Activated T-helper 2 cell treated with anti-CD3 and anti-CD28 coated beads, Interferon-gamma antibody, Interleukin-2, Interleukin-4, amounts not matched to agents 10 μg/mL and 5 μg/mL and 100 μg/mL, durations not matched to agents 14 hours and 24 hours and 36 hours (primary cell): ENCODE measurements at places on chromosomes 3 and 15.

DNA sequence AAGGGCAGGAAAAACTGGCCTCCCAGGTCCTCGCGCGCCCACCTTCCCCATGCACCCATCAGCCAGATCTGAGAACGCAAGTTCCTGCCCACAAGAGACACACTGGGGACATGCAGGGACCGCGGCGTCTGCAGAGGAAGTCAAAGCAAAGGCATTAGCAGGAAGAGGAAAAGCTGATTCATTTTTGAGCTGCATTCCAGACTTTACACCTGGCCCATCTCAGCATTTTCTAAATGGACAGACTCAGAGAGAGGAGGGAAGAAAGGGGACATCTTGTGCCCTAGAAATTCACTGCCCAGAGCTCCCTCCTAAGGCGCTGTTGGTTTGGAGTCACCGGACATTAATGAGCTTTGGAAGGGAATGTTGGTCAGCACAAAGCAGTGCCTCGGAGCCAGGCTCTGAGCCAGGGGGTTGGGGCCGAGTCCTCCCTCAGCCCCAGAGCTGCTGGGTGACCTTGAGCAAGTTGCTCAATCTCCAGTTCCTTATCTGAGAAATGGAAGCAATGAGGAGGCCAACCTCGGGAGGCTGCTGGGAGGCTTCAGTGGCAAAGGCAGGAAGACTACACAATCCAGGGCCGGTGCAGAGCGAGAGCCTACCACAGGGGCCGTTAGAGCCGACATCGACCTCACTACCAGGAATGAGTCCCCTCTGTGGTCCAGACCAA lies 150.5 kb upstream of the IQSEC1 start:
- no peaks in the 10 kb centered on the region for H3K36me3 ChIP-seq
- H3K4me1 ChIP-seq = peaks cover 4% of the 10 kb centered on the region
- no peaks in the 10 kb centered on the region for H3K27me3 ChIP-seq

DNA sequence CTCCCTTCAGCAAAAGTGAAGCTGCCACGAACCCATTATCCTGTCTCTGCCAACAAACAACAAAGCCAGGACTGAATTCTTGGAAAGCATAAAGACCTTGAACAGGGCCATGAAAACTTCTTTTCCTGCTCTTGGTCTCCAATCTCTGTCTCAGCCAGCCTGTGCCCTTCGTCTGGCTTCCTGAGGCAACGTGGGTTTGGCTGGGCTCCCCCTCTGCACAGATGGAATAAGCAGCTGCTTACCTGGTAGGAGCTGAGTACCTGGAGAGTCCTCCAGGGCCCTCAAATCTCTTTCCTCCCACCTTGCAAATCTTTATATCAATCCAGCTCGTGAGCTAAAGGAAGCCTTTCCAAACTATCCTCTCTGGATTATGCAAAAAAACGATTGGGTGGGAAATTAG lies 97.6 kb upstream of the PSMD6 start:
- no peaks in the 10 kb centered on the region for H3K4me1 ChIP-seq
- no peaks in the 10 kb centered on the region for H3K36me3 ChIP-seq
- no peak overlapping the region for H3K4me3 ChIP-seq
- H3K27ac ChIP-seq = no peak overlapping the region

GRCh38 chr3:141235661-141236171 lies 4.1 kb downstream of the PXYLP1 start:
- peaks cover 77% of the 10 kb centered on the region for H3K4me1 ChIP-seq
- peak overlapping the region; percentile 64 for H3K27ac ChIP-seq
- H3K4me3 ChIP-seq = no peak overlapping the region
- no peaks in the 10 kb centered on the region for H3K27me3 ChIP-seq
- DNase-seq = no peak

DNA sequence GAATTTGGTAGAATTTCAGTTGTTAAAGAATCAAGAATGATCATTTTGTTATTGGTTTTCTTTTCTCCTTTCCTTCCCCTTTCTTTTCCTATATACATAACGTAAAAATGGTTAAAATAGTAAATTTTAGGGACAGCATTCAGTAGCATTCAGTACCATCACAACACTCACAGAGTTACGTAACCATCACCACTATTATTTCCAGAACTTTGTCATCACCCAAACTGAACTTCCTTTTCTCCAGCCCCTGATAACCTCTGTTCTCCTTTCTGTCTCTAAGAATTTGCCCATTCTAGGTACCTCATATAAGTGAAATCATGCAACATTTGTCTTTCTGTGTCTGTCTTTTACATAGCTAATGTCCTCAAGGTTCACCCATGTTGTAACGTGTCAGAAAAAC lies 165.3 kb downstream of the AKAP13 start:
- H3K27ac ChIP-seq = no peak overlapping the region
- peaks cover 37% of the 10 kb centered on the region for H3K36me3 ChIP-seq
- H3K27me3 ChIP-seq = no peaks in the 10 kb centered on the region
- H3K4me3 ChIP-seq = no peak overlapping the region
- no peak for DNase-seq

GRCh38 chr3:85068911-85069310 lies 110.1 kb downstream of the CADM2 start:
- no peaks in the 10 kb centered on the region for H3K36me3 ChIP-seq
- no peak overlapping the region for H3K4me3 ChIP-seq
- no peak overlapping the region for H3K27ac ChIP-seq

DNA sequence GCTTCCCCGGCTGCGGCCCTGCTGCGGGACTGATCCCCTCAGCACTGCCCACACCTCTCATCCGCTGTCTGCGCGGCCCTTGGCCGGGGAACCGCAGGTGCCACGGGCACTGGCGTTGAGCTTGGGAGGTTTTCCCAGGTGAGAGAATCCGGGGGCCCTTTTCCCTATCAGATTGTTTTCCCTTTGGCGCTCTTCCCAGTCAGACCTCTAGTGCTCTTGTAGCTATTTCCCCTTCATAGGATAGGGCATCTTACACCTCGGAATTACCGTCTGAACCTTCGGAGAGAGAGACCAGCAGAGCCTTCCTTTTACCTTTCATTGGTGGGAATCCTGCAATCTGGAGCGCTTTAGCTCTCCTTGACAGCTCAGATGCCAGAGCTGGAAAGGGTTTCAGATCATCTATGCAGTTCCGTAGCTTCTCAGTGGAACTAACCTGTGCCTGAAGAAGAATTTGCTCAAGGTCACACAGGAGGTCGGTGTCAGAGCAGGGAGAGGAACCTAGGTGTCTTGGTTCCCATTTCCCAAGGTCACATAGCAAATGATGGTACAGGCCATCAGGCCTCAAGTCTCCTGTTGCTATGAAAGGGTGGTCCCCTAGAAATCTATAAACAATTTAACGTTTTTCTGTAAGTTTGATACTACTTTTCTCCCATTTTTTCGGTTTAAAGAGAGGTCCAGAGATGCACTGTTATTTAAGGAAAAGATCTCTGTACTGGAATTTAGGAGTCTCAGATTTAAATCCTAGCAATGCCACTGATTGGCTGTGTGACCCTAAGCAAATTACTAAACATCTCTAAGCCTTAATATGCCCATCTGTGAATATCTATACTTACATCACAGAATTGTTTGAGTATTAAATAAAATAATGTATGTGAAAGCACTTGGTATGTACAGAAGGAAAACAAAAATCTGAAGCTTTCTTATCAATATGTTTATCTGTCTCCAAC lies 916 bp downstream of the IDH3A start:
- peaks cover 39% of the 10 kb centered on the region for H3K4me1 ChIP-seq
- no peaks in the 10 kb centered on the region for H3K27me3 ChIP-seq
- peak overlapping the region; percentile 93 for H3K4me3 ChIP-seq
- H3K27ac ChIP-seq = peak overlapping the region; percentile 81

DNA sequence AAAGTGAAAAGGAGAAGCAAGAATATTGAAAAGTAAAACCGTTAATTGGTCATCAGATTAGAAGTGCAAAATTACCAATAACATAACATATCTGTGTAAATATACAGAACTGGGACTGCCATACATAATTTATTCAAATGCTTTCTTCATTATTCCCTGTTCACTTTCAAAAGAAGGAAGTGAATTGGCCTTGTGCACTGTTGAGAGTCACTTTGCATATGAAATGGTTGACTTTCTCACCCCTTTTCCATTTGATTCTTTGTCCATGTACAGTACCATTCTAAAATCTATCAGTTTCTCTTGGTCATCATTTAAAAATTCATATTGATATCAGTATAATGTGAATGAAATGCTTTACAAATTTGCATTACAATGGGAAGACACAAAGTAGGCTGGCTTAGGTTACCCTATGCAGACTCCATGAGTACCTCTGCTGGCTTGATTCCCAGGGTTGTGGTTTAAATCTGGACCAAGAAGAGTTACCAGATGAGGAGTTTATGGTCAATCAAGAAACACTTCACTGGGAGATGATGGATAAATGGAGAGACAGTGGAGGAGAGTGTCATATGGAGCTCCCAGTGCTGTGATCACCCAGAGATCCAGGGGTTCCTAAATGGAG lies 210.9 kb upstream of the TOPAZ1 start:
- H3K27ac ChIP-seq = no peak overlapping the region
- H3K4me1 ChIP-seq = no peaks in the 10 kb centered on the region
- peaks cover 10% of the 10 kb centered on the region for H3K27me3 ChIP-seq
